ENCODE measurements at places on chromosomes 7 and 10.
A peak's percentile ranks its signal among the peaks of the same experiment; 100 is the strongest.

DNA sequence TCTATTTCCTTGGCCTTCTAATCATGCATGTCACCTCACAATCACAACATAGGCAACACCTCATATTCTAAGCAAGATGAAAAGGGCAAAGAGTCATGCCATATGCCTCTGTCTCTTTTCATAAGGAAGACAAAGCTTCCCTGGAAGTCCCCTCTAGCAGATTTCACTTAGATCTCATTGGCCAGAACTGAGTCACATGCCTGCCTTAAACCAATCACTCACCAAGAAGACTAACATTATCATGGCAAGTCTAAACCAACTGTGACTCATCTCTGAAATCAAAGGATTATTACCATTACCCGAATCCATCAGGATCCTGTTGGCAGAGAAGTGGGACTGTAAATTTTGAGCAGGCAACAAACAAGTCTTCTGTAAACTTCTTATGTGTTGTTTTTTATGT lies 27.8 kb downstream of the CAV1 start:
- DNase-seq, result no peak

DNA sequence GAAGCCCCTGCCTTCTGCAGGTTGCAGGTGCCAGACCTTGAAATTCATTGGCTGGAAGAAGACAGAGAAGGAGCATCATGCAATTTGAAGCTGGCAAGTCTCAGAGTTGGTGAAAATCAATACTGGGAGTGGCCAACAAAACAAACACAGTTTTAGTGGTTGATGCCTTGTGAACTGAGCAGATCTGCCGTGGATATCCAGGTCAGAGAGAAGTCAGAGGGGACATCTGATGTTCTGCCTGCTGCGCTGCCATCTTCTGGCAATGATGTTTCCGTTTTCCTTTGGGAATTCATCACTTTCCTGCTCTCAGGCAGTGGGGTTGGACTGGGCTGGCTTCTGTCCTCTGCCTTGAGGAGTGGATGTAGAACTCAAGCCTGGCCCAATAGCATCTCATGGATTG lies 132.0 kb downstream of the RPS24 start:
- no peak for DNase-seq

DNA sequence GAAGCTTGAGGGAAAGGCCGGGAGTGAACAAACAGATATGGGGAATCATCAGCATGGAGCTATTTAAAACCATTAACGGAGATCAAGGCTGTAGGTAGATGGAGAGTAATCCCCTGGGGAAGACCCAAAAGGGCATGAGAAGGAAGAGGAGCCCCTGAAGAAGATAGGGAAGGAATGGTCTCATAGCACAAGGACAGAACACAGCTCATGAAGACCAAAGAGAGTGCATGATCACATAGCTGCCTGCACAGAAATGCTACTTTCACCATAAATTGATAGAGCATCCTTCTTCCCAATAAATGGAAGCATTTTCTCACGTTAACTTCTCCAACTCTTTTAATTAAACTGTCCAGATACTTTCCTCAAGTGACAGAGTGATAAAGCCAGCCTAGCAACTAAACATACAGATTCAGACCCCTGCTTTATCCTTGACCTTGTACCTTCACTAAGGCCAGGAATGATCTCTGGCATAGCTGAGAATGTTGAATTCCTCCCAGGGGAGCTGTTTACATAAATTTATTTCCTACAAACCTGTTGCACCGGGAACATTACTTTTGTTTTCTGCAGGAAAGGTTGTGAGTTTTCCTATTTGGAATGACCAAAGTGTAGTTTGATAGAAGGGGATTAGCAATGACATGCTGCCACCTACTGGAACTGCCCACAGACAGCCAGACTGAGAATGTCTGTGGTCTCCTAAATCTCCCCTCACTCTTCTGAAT lies 110.8 kb upstream of the LRGUK start:
- peak; percentile 60 for DNase-seq

DNA sequence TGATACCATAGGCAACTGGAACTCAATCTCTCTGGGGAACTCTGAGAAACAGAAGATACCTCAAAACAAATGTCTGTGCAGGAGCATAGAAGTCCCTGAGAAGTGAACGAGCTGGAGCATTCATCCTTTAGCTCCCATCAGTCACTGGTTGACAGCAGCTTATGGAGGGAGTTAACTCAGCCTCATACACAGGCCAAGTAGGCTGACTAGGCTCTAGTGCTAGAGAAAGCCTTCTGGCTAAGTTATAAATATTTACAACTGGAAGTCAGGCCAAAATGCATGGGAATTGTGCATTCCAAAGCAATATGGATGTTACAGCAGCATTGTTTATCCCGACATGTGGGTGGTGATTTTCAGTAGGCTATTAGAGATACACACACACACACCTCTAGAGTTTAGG lies 66.5 kb downstream of the ANK3 start:
- DNase-seq, result no peak

- no peak for DNase-seq
Observed at GRCh38 chr7:155217634-155218033, 80.0 kb upstream of the INSIG1 start.

DNA sequence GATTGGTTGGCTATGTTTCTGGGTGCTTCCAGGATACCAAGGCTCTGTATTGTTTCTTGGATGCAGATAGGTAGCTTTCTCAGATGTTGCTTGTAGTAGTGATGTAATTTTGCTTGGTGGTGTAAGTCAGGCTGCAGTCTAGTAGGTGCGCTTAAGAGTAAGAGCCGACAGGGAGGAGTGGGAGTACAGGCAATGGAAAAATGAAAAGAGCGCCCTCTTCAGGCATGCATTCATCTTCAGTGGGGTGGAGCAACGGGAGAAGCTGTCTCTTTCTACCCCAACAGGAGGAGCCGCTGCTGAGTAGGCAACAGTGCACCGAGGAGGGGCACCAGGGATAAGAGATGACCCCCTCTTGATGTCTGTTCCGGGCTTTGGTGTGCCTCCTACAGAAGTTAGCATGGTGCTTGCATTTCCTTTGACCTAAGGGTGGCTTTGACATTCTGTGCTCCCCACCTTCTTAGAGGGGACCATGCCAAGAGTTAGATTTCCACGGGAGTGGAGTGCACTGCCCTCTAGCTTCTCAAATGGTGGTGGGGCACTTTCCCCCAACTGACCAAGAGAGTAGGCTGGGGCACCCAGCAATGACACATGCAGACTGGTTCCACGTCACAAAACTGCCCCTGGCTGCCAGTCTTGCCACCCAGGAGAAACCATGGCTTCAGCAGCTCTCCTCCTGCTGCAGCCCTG lies 56.1 kb downstream of the ZNF783 start:
- no peak for DNase-seq

GRCh38 chr7:100372256-100372655 lies 1.0 kb upstream of the PILRA start:
- no peak for DNase-seq

- DNase-seq, result no peak
Observed at GRCh38 chr10:126592901-126593300, 77.6 kb downstream of the C10orf90 start.

- DNase-seq, result no peak
Observed at GRCh38 chr10:22560096-22560912, 154.1 kb downstream of the PIP4K2A start.

DNA sequence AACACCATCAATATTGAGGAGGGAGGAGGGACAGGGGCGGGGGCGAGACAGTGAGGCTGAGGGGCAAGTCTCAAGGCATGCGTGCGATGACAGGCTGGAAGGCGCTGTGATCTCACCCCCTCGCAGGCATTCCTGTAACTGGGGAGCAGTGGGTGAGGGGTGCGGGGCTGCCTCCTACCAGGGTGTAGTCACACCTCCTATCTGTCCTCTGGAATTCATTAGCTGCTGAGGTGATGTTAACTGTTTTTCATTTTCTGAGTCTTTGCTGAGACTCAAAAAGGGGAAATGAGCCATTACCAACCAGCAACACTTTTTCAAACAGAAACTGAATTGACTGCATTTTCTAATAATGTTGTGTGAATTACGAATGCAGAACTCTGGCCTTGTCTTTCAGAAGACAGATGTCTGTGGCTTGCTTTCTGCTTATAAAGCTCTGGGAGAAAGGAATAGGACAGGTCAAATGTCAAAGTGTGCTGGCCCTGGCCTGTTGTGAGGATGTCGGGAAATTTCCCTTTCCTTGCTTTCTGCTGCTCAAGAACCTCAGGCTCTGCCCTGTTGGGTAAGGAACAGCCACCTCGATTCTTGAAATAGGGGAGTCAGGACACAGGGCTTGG lies 23.7 kb upstream of the CDH23 start:
- no peak for DNase-seq

- peak; percentile 42 for DNase-seq
Observed at GRCh38 chr7:123692471-123692877, 36.8 kb downstream of the LMOD2 start.

- no peak for DNase-seq
Observed at GRCh38 chr10:124323806-124324205, 94.9 kb downstream of the OAT start.

DNA sequence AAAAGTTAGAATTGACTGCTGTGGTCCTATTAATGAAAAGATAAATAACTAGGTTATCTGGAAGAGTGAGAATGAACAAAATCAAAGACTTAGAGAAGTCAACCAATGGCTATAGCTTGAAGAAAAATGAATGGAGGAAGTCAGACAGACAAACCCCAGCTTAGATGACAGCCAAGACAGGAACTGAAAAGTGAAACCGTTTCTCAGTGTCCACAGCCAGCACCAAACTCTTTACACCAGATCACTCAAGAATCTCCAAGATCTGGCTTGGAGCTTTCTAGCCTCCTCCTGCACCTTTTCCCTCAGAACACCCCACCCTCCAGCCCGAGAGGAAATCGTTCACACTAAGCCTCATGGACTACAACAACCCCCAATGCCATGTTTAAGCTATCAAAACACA lies 167.0 kb downstream of the SFMBT2 start:
- no peak for DNase-seq

- no peak for DNase-seq
Observed at GRCh38 chr10:117175215-117175900, 21.9 kb upstream of the KCNK18 start.

DNA sequence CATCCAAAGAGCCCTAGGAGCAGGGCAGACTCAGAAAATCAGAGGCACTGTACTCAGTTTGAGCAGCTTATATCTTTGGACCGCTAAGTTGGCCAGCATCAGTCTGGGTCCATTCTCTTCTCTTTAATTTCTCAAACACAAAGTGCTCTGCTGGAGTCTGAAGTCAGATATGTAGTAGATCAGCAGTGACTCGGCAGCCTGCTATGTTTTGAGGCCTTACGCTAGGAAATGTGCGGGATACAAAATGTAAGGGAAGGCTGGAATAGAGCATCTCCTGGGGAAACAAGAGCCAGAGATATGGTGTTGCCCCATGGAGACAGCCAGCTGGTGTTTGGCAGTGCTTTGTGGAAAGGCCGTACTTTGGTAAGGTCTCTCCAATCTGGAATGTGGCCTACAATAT lies 60.6 kb upstream of the VKORC1L1 start:
- DNase-seq, result no peak

GRCh38 chr7:29150856-29151255 lies 4.5 kb upstream of the CPVL start:
- no peak for DNase-seq

GRCh38 chr10:4623757-4624420 lies 202.1 kb upstream of the AKR1E2 start:
- no peak for DNase-seq

- peak; percentile 41 for DNase-seq
Observed at GRCh38 chr7:47088329-47089067, 493.4 kb downstream of the TNS3 start.

GRCh38 chr10:75712242-75712880 lies 280.9 kb downstream of the LRMDA start:
- no peak for DNase-seq

DNA sequence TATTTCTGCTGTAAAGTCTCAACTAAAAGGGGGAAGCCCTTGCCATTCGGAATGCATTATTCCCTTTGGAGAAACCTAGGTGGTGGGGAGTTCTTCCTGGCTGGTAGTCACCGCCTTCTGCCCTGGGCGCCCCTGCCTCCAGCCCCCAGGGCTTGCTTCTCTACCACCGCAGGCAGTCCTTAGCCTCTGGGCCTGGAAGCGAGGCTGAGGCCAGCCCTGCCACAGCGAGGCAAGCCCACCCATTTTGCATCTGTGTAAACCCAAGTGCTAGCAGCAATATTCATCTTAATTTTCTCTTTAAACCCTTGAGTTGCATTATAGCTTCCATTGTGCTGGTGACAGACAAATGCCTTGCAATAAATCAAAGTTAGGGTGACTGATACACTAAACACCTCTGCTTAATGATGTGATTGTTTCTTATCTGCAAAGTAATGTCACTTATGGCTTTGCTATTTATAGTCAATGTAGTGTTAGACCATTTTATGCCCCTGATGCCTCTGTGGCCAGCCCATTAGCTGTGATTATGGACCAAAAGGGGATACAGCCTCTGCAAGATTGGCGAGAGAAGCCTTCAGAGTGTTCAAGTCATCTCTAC lies 26.2 kb upstream of the MGMT start:
- DNase-seq, result no peak

DNA sequence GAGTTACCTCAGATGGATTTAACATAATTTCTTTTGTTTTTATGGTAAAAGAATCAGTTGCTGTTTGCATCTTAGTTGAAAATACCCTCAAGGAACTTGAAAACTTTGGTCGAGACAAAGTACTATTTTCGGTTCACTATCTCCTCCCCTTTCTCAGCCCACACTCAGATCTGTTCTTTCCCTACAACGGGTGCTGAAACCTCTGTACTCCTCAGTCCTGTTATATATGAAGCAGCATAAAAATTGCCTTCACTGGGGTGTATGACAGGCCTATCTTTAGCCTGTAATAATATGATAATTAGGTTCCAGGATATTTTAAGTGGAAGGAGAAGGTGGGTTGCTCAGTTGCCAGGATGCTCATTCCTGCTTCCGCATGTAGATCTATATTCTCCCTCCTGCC lies 105.2 kb upstream of the NOBOX start:
- no peak for DNase-seq

DNA sequence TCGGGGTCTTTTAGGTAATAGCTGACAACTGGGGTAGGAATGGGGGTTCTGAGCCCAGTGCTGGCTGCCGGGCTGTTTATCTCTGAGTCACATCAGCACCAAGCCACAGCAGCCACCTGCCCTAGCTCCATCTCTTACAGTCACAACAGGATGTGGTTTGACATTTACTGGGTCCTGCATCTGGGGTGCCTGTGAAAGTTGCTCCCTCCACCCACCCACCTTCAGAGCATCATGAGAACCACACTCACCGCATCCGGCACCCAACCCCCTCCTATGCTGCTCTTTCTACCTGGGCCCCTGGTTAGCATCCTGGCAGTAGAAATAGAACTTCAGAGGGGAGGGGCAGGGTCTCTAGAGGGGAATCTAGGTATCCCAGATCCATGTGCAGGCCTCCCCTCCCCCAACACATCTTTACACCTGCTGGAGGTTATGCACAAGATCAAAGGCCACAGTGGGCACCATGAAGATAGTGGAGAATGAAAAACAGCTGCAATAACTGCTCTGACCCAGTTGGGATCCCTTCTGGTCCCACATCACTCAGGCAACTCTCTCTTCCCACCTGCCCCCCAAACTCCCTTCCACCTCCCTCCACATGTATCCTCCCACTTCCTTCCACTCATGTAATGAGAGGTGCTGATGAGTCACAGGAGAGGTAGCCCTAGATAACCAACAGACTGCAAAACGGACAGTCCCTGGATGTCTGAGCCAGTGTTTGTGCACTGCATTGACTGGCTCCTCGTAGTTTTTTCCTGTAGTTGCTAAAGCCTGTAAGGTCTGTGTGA lies 38.2 kb downstream of the PRSS2 start:
- DNase-seq, result no peak

Measured in HAP-1 (cell line).